ENCODE measurements at places on chromosomes 6 and 20. TPM values are rescaled to one million over a fixed set of nuclear protein-coding genes. Genes with fewer than 3 reads are reported as not detected.

NR2E1 gene
- not detected for total RNA-seq

GRCh38 chr6:4446982-4447381 lies 311.6 kb upstream of the ECI2 start:
- DNase-seq: no peak

DEFB132 gene
- total RNA-seq: not detected

DNA sequence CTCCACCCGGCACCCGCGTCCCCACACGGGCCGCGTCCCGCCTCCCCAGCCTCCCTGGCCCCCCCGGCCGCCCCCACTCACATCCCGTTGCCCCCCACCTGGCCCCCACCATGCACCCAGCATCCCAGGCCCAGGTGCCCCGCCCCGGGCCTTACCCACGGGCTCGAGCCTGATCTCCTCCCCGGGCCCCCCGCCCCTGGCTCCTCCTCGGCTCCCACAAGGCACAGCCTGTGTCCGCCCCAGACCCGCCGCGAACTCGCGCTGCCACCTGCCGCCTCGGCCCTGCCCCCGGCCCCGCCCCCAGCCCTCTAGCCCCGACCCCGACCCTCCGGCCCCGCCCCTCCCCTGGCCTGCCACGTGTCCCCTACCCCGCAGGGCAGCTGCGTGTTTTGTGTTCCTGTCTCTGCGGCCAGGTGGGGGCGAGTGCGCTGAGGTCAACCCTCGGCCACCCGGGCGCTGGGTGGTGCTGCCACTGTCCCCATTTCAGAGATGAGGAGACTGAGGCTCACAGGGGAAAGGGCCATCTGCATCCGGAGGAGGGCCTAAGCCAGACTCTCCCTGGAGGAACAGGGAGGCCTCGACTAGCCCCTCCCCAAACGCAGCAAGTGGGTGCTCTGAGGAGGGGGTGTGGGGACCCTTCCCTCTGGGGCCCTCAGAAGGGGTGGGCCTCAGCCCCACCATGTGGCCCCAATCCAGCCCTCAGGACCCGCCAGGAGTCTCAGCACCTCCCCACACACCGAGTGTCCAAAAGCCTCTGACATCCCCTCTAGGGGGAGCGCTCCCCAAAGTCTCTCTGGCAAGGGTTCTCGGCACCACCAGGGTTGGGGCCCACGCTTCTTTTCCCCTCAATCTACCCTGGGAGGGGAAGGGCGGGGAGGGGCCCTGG lies 99.8 kb downstream of the TAF4 start:
- DNase-seq: no peak

- DNase-seq: no peak
Measured at GRCh38 chr6:141833001-141833655, 299.6 kb upstream of the GJE1 start.

Data from tongue (tissue), 3 donors.